ENCODE measurements at places on chromosomes 5 and 9.
A peak's percentile ranks its signal among the peaks of the same experiment; 100 is the strongest.

GRCh38 chr9:136756836-136757235, 1.2 kb downstream of the LCN8 start:
- peaks cover 12% of the 10 kb centered on the region for H3K4me1 ChIP-seq
- no peak overlapping the region for H3K27ac ChIP-seq
- H3K27me3 ChIP-seq: peaks cover 7% of the 10 kb centered on the region
- DNase-seq: no peak
- no peak overlapping the region for H3K4me3 ChIP-seq

- no peaks in the 10 kb centered on the region for H3K27me3 ChIP-seq
- H3K27ac ChIP-seq: no peak overlapping the region
These were observed 1095.7 kb upstream of the DMAC1 start for GRCh38 chr9:8895106-8895860.

DNA sequence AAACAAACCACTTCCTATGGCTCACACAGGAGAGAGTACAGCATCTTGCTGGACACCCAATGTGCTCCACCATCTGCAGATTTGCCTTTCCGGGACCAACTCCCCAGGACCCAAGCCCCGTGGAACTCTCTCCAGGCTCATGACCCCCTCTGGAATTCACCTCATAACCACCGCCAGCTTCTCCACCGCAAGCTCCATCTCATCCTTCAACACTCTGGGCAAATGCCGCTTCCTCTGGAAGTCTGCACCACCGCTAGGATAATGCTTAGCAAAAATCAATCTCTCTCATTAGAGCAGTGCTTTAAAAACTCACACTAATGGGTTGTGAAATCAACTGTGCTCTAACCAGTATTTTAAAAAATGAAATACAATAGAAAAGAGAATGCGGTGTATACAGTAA, 150.0 kb downstream of the COL23A1 start:
- no peaks in the 10 kb centered on the region for H3K36me3 ChIP-seq
- no peak for DNase-seq
- H3K27ac ChIP-seq: no peak overlapping the region
- H3K4me1 ChIP-seq: peaks cover 14% of the 10 kb centered on the region

DNA sequence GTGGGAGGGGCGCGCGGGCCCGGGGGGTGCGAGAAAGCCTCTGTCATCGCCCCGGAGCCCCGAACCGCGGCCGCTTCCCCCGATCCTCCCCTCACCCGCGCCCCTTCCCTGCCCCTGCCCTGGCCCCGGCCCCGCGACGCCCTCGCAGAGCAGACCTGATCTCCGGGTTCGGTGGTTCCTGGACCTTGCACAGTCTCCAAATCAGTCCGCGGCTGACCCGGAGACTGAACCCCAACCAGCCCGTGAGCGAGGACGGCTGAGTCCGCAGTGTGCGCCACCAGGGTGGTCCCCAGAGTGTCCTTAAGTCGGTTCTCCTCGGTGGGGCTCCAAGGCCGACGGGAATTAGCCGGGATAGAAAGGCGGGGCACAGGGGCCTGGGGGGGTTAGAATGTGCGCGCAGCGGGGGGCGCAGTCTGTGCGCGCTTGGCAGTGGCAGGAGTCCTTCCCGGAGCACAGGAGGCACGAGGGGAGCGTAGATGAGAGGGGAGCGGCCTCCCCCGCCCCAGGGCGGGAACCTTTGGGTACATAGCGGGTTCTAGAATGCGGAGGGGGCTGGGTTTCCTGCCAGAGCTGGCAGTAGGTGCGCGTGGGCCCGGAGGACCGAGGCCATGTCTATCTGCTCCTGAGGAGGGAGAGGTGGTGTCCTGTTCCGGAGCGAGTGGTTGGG, 779 bp downstream of the PKN3 start:
- no peaks in the 10 kb centered on the region for H3K27me3 ChIP-seq
- H3K36me3 ChIP-seq: no peaks in the 10 kb centered on the region
- DNase-seq: peak; percentile 82
- H3K4me1 ChIP-seq: peaks cover 22% of the 10 kb centered on the region
- H3K4me3 ChIP-seq: peak overlapping the region; percentile 82

GRCh38 chr5:62376064-62376463, 27.6 kb downstream of the DIMT1 start:
- H3K4me3 ChIP-seq: no peak overlapping the region
- no peaks in the 10 kb centered on the region for H3K4me1 ChIP-seq
- no peaks in the 10 kb centered on the region for H3K27me3 ChIP-seq

GRCh38 chr5:128196791-128197190, 113.2 kb downstream of the SLC12A2 start:
- no peak overlapping the region for H3K4me3 ChIP-seq
- peaks cover 5% of the 10 kb centered on the region for H3K4me1 ChIP-seq
- no peak for DNase-seq
- H3K27ac ChIP-seq: no peak overlapping the region
- no peaks in the 10 kb centered on the region for H3K27me3 ChIP-seq

DNA sequence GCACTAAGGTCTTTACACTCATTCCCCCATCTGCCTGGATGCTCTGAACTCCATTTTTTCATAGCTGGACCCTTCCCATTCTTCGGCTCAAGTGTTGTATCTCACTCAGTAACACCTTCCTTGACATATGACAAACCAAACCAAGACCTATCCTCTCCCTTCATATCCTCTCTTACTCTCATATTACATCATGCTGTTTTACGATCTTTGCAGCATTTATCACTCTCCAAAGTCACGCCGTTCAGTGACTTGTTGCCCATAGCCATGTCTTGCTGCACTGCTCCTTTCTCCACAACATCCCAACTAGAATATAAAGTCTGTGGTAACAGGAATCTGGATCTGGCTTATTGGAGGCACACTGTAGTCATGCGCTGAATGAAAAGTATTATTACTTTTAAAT, 923.6 kb upstream of the DMAC1 start:
- H3K36me3 ChIP-seq: no peaks in the 10 kb centered on the region
- no peak overlapping the region for H3K4me3 ChIP-seq
- no peak for DNase-seq
- no peak overlapping the region for H3K27ac ChIP-seq

All from spleen (tissue), 13 donors.